ENCODE measurements at places on chromosomes 16 and 17. TPM values are rescaled to one million over a fixed set of nuclear protein-coding genes. Genes with fewer than 3 reads are reported as not detected.

- DNase-seq: no peak
These were observed 59.1 kb downstream of the OTOA start for GRCh38 chr16:21722771-21723455.

BTBD17 gene
- total RNA-seq: not detected

DNA sequence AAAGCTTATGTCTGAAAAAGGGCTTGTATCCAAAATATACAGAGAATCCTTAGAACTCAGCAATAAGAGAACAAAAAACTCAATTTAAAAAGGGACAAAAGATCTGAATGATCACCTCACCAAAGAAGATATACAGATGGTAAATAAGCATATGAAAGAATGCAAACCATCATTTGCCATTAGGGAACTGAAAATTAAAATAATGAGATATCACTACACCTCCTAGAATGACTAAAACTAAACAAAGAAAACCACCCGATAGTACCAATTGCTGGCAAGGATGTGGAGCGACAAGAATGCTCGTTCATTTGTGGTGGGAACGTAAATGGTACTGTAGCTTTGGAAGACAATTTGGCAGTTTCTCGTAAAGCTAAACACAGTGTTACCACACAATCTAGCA lies 66.9 kb upstream of the MPHOSPH6 start:
- no peak for DNase-seq

HSF4 gene
- 17.3 TPM for total RNA-seq

- no peak for DNase-seq
These were observed 27.1 kb upstream of the DBNDD1 start for GRCh38 chr16:90046122-90046970.

DNA sequence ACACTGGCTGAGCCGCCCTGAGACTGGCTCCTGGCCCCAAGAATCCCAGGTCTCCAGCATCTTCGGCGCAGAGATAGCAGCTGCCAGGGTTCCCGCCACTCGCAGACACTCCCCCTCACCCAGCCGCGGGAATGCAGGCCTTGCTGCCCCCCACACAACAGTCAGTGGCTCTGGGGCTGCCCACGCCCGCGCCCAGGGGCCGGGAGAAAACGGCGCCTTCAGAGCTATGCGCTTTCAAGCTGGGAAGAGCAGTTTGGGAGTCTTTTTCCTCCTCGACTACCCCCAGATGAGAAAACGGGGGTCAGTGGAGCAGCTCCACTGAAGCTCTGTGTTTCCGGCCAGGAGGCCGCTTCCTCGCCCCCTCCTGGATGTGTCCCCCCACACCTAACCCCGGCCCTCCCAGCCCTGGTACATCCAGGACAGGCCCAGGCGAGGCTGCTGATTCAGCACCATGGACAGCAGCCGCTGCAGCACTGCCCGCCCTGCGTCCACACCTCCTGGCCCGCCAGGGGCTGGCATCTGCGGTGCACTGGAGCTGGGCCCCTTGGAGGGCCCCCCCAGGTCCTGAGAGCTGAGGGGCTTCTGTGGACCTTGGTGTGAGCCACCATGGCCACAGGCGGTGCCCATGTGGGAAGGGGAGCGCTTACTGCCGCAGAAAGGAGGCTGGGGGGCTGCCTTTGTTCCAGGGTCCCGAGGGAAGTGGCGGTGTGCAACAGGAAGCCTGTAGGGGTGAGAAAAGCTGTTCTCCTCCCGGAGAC lies 35.7 kb downstream of the CACNA1H start:
- peak; percentile 41 for DNase-seq
